OCI-LY7 (cell line): ENCODE measurements at places on chromosomes 12 and 14.

GRCh38 chr12:118637767-118638370 is 261.5 kb downstream of the SUDS3 start:
- no peak for DNase-seq

DNA sequence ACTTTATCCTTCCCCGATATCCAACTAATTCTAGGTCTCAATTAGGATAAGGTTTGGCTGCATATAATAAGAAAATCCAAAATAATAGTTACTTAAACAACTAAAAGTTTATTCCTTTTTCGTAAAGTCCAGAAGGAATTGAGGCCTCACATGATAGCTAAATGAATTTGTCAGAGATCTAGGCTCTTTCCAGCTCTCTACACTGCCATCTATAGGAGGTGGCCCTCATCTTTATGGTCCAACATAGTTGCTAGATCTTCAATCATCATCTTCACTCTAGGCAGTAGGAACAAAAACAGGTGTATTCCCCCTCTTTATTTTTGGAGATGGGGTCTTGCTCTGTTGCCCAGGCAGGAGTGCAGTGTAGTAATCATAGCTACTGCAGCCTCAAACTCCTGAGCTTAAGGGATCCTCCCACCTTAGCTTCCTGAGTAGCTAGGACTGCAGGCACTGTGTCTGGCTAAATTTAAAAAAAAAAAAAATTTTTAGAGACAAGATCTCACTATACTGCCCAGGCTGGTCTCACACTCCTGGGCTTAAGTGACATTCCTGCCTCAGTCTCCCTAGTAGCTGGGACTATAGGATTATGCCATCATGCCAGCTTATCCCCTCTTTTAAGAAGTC is 46.5 kb upstream of the SAV1 start:
- peak; percentile 52 for DNase-seq

- no peak for DNase-seq
Measured at GRCh38 chr14:37610945-37611523, 15.6 kb downstream of the TTC6 start.

- DNase-seq, result no peak
Measured at GRCh38 chr14:51356381-51356780, 116.3 kb downstream of the TMX1 start.

- no peak for DNase-seq
Measured at GRCh38 chr12:42407306-42407705, 81.3 kb downstream of the PPHLN1 start.

- DNase-seq, result no peak
Measured at GRCh38 chr12:44889926-44890325, 13.8 kb upstream of the NELL2 start.

DNA sequence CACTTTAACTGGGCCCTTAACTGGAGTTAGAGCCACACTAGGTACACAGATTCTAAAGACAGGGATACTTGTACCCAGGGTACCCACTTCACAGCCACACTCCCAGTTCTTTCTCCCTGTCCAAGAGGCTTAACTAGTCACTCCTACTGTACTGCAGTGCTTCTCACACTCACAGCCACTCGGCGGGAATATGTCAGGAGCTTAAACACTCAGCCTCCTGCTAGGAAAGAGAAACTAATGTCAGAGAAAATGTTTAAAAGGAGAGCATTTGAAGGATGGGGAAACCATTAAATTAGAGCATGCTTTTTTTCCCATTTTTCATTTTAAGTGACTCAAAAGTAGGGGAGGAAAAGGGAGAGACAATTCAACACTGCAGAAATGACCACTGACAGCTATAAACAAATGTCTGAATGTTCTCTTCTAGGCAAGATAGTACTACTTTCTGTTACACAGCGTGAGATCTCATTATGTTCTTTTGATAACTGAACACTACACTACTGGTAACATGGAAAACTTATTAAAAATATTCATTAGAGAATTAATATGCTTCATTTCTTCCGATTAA is 22.9 kb upstream of the MDM1 start:
- DNase-seq, result no peak

- DNase-seq, result no peak
Measured at GRCh38 chr12:68377881-68378280, 45.7 kb upstream of the MDM1 start.

DNA sequence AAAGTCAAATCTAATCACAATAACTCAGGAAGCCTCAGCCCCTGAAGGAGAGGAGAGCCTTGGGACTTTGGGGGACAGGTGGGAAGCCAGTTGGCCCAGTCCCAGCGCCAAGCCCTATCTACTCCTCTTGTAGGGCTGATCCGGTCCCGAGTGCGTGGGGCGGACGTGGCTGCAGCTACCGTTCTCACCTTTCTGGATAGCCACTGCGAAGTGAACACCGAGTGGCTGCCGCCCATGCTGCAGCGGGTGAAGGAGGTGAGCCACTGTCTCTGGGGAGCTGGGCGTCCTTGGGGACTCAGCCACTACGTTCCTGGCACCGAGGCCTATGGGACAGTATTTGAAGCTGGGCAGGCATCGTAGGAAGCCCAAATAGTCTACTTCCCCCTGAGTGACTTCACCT is 68.4 kb downstream of the GALNT16 start:
- DNase-seq, result no peak
